ENCODE measurements at places on chromosomes 12 and 14. TPM values are rescaled to one million over a fixed set of nuclear protein-coding genes. Genes with fewer than 3 reads are reported as not detected.
A peak's percentile ranks its signal among the peaks of the same experiment; 100 is the strongest.

SYT1 gene
- polyA plus RNA-seq = 21.8 TPM

NKX2-1 gene
- not detected for polyA plus RNA-seq

KIF26A gene
- polyA plus RNA-seq = 5.7 TPM

GRCh38 chr12:123973552-123974341, 732 bp downstream of the ZNF664 start:
- DNase-seq = peak; percentile 19

DNA sequence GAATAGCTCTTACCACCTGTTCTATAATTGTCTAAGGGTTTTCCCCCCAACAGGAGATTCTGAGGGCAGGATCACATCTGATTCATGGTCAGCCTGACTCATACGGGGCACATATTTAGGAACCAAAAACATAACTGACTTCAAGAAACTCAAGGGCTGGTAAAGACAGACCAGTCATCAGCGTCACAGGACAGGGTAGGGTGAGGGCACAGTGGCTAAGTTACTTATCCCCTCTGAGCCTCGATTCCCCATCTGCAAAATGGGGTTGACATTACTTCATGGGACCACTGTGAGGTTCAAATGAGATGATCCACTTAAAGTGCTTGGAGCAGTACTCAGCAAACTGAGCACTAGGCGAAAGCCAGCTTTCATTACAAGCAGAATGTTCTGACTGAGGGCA, 606 bp downstream of the CINP start:
- no peak for DNase-seq

DNA sequence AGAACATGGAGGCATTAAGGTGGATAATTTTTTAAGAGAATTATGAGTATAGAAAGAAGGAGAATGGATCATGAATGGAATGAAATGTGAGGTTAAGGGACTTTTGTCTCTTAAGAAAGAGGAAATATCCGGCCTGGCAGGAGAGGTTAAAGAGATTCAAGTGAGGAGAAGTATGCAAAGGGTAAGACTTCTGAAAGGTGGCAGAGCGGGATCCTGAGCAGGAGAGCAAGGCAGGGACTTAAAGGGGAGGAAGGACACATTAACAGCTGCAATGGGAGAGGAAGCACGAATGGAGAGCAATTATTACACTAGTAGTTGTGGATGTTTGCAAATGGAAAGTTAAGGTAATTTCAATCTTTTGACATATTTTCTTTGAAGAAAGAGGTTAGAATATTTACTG, 171.0 kb downstream of the KITLG start:
- no peak for DNase-seq

GRCh38 chr14:96246539-96246847, 9.5 kb upstream of the BDKRB1 start:
- DNase-seq = no peak

CEBPE gene
- 0.19 TPM for polyA plus RNA-seq

DNA sequence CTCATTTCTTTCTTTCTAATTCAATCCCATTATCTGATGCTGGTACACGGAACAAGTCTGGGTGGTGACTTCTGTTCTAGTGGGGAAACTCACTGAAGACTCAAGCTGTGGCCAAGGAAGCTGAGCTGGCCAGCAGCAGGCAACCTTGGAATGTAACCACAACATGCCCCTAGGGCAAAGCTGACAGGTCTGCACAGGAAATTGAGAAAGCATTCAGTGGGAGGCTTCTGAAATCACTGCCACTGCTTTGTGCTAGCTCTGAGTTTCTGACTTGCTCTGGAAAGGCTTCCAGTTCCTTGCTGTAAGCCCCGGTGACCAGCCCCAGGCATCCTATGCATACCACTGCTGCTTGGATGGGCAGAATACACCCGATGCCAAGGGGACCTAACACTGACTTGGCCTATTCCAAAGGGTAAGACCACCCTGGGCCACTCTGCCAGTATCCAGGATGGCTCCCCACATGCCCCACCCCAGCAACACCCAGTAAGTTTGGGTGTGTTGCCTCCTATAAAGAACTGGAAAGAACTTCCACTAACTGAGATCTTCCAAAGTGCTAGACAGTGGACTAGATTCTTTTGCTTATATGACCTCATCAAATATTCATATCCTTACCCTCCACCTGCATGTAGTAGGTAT, 84.5 kb upstream of the CDKN3 start:
- DNase-seq = no peak

PMEL gene
- 3.8 TPM for polyA plus RNA-seq

GRCh38 chr14:64681796-64682710, 22.2 kb upstream of the PLEKHG3 start:
- no peak for DNase-seq

TAS2R8 gene
- not detected for polyA plus RNA-seq

DNA sequence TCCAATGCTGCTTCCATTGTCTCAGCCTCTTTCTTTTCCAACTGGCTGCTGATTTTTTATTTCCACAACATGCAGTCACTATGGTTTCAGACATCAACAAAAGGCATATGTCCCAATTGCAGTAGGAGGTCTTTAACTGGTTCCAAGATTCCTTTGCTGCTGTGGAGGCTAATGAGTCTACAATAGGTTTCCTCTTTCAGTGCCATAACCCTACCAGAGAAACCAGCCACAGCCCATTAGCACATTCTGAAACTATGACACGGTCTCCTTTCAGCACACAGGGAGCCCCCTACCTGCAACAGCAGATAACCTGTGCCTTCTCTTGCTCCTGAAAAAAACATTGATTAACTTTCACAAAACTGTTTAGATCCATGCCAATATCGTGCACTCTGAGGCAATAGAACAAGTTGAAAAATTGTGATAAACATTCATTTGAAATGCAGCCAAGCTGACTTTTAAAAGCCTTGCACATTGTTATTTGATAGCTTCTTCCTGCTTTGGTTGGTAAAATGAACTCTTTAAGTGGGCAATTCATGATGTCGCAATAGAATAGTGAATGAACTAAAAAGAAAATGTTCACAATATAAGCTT, 32.4 kb downstream of the PLEKHG7 start:
- no peak for DNase-seq

DNA sequence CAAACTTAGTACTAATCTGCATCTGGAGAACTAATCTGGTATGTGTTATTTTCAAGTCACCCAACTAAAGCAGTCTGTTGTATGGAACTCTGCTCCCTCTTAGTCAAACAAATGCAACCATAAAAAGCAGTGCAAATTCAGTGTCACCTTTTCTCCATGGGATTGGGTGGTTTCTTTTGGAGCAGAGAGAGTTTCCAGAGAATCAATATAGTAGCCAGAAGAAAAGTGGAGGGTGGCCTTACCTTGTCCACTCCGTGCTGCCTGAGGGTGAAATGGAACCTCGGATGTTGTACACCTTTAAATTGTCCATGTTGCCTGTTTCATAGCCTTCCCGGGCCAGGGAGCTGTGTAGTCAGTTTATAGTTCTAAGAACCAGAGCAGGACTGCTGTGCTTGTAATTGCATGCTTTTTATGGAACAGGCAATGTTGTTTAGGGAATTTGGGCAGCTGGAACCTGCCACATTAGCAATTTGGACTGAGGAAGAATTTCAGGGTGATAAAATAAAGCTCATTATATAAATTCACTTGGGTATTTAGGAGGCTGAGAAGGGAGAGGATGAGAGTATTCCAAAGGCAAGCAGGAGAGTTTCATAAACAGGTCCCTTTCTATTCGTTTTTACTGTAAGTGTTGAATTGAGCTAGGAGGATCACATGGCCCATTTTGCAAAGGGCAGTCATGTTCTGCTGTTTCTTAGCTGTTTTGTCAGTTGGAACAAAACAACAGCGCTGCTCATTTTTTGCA, 60.5 kb downstream of the CRADD start:
- no peak for DNase-seq

DNA sequence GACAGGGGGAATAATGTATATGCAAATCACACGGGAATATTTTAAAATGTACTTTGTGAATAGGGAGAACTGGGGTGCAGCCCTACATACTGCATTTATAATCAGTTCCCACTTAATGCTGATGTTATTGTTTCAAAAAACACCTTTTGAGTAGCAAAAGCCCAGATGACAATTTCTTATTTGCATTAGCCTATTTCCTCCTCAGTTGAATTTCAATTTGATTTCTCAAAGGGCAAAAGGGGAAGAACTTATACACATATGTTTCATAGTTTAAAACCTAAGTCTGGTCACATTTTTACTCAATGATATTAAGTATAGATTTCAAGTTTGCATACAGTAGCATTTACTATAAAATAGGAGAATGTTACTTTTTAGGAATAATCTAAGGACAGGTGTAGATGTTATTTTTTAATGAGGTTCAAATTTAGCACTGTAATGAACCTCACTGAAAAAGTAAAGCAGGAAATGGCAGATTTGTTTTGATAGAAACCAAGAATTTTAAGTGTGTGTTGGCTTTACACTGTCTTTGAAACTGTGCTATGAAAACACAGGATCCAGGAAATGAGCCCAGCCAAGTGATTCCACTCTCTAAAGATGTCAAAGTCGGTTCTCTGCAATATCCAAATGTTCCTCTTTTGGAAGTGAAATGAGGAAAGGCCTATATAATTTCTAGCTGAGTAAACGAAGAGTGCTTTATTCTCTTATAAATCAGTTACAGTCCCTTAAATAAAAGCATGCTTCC, 367.4 kb downstream of the BTG1 start:
- no peak for DNase-seq

- no peak for DNase-seq
Observed at GRCh38 chr14:85063747-85064146, 466.2 kb upstream of the FLRT2 start.

TBC1D30 gene
- 6.0 TPM for polyA plus RNA-seq

- DNase-seq = no peak
Observed at GRCh38 chr14:95111507-95112164, 45.7 kb downstream of the DICER1 start.

DNA sequence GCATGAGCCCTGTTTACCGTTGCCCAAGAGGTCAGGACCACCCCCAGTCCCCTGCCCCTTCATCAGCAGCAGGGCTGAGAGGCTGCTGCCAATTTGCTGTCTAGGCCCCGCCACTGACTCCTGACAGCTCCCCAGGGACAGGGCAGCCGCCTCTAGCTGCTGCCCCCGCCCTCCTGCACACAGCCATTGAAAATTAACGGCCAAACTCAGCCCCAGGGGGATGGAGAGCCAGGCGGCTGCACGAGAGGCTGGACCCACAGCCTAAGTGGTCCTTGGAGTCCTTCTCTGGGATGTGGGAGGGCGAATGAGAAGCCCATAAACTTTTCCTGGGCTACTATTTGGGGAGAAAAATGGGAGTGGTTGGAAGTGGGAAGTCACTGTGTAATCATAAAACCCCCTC, 4.6 kb downstream of the FOXN4 start:
- no peak for DNase-seq

FSCB gene
- polyA plus RNA-seq = not detected

TROAP gene
- 16.1 TPM for polyA plus RNA-seq

DNA sequence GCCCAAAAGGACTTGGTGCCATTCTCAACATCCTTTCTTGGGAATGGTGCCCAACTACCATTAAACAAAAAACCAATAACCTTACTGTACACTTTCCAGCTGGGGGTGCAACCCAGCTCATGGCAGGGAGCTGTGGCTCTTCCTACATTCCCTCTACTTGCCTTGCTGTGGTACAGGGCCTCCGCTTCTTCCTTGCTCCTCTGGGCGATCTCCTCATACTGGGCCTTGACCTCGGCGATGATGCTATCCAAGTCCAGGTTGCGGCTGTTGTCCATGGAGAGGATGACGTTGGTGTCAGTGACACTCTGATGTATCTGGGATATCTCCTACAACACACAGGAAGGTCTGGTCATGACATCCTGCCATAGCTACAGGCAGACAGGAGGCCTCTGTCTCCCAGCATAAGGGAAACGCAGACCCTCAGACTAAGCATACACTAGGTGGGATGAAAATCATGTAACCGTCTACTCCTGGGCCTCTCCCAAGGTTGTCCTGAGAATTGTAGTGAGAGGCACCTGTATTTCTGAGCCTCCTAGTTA, 3.9 kb downstream of the KRT2 start:
- DNase-seq = no peak

DNA sequence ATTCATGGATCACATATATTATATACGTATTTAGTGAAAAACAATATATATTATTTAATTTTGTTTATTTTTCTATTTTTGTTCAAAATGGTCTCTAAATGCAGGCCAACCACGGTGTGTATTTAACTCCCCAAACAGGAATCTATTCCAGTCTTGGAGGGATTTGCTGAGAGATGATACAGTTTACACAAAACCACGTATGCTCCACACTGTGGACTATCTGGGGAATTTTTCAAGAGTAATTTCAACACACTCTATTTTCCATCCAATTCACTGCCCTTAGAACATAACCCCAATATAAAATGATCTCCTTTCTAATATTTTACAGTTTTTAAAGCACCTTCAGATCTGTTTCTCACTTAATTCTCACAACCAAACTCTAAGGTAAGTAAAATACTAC, 15.3 kb downstream of the EML1 start:
- no peak for DNase-seq

PRICKLE1 gene
- polyA plus RNA-seq = 49.1 TPM

DNA sequence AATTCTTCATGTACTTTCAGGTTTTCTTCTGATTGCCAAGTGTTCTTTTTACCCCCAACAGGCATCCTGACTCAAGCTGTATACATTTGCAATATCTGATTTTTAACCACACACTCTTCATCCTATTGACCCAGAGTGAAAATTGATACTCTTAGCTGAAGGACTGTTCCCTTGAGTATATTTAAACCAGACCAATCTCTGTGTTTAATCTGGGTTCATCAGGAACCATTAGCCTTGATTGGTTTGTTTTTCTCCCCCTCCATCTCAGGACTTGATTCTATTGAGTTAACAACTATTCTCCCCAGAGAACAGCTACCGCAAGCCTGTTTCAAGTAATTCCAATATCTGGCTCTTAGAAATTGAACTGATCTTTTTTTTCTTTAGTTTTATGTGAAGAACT, 222.3 kb upstream of the NOVA1 start:
- DNase-seq = no peak

- DNase-seq = no peak
Observed at GRCh38 chr12:21696625-21697024, 39.0 kb upstream of the LDHB start.

- no peak for DNase-seq
Observed at GRCh38 chr12:53924521-53925405, 13.9 kb upstream of the HOXC13 start.

DNA sequence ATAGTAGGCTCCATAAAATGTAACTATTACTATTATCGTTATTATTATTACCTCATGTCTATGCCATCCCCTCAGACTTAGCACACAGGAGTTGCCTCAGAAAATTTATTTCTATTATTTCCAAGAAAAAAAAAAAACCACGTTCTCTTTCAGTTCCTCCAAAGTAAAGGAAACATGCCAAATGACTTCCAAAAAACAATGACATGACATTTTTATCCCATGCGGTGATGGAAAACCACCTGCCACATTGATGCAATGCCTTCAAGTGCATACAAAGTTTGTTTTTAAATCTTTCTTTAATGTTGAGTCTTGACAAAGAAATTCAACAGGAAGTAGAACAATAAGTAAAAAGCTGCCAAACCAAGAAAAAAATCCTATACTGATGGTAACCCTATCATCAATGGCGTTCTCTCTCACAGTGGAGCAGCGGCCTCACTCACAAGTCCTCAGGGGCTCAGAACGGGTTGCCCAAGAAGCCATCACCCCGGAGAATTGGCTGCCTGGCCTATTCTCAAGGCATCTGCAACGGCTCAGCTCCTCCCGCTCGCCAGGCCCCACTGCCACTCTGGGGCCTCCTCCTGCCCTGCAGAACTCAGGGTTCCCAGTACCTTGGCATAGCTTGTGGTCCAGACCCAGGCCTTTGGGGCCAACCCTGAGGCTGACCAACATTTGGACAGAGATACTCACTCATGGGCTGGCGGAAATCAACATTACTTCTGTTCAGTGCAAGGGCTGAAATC, 51.9 kb downstream of the SERPINA3 start:
- no peak for DNase-seq

MYF5 gene
- not detected for polyA plus RNA-seq
